ENCODE measurements at places on chromosomes 3 and 15.

- DNase-seq: peak; percentile 34
These were observed 790 bp downstream of the RAB5A start for GRCh38 chr3:19947549-19948225.

- DNase-seq: no peak
These were observed 32.4 kb downstream of the C2CD4A start for GRCh38 chr15:62099094-62099601.

DNA sequence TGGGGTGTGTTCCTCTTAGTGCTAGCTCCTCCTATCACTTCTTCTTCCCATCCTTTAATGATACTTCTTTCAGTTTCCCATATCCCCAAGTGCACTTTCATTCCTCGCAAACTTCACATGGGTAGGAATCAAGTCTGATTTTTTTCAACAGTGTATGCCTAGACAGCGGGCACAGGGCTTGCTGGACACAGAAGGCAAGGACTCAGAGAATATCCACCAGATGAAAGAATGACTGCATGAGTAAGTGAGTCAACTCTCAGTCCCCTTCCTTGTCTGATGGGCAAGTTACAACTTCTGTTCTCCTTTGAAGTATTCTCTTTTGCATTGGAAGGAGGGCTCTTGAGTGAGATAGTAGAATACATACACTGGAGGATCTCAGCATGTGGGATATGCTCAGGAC, 3.1 kb upstream of the SQOR start:
- no peak for DNase-seq

- DNase-seq: no peak
These were observed 2.2 kb downstream of the LRCH3 start for GRCh38 chr3:197793247-197793646.

DNA sequence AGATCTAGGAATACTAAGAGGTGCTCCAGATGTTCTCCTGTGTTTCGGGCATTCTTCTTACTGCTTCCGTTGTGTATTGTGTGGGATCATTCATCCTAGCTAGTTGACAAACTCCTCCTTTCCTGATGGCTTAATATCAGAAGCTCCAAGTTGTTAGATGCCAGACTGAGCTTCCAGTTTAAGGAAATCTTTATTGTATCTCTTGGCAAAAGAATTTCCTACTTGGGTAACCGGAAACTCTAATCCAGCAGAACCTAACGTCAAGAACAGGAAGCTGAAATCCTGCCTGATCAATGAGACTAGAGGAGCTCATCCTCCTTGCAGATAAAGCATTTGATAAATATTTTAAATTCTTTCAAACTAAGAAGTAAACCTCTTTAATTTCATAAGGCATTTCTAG, 27.7 kb upstream of the MYH15 start:
- no peak for DNase-seq

Measured in SJCRH30 (cell line).